ENCODE measurements at places on chromosomes 4 and X. TPM values are rescaled to one million over a fixed set of nuclear protein-coding genes. Genes with fewer than 3 reads are reported as not detected.

DNA sequence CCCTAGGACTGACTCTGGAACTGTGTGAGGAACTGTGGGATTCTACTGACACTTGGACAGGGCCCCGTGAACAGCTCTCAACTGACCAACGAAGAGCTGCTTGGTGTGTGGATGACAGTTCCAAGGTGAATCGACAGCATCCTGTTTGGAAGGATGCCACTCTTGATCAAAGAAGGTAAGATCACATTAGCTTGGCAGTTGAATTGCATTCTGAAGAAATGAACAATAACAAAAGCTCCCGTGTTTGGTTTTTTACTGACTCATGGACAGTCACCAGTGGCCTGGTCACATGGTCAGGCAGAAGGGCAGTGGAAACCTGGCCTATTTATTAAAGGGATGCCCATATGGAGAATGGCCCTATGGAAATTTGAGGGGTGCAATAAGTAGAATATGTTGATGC lies 33.1 kb upstream of the GPR34 start:
- no peak for DNase-seq

- DNase-seq, result no peak
Observed at GRCh38 chrX:128805236-128805635, 718.1 kb downstream of the SMARCA1 start.

The BMP3 gene
- not detected for total RNA-seq

DNA sequence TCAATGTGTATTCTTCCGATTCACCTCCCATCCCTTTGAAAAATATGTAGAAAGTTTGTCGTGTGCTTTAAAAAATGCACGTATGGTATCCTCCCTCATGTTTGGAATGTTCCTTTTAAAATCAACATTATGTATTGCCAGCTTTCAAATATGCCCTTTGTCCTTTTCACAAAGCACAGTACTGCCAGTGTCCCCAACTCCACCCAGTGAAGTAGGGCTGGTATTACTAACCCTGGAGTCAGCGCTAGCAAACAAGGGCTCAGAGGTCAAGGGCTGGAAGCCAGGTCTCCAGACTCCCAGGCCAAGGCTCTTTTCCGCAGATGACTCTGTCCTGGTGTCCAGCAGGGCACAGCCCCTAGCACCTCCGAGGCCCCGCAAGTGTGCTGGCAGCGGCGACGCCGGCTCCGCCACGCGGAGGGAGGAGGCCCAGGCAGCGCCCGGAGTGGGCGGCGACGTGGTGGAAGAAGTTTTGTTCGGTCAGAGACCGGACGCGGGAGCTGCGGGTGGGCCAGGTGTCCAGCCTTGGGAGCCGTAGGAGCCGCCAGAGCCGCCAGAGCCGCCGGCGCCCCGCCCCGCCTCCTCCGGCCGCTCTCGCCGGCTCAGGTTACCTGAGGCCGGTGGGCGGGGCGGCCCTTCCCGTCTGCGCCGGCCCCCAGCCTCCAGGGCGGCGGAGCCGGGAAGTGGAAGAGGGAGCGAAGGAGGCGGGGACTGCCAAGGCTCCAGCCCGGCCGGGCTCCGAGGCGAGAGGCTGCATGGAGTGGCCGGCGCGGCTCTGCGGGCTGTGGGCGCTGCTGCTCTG lies at the start of gene IL13RA1:
Gene IL13RA1 (plus strand): TSS at position 720 of the 799 bp plus-strand sequence. CDS start 33 bp downstream, at position 753.
- DNase-seq, result no peak

DNA sequence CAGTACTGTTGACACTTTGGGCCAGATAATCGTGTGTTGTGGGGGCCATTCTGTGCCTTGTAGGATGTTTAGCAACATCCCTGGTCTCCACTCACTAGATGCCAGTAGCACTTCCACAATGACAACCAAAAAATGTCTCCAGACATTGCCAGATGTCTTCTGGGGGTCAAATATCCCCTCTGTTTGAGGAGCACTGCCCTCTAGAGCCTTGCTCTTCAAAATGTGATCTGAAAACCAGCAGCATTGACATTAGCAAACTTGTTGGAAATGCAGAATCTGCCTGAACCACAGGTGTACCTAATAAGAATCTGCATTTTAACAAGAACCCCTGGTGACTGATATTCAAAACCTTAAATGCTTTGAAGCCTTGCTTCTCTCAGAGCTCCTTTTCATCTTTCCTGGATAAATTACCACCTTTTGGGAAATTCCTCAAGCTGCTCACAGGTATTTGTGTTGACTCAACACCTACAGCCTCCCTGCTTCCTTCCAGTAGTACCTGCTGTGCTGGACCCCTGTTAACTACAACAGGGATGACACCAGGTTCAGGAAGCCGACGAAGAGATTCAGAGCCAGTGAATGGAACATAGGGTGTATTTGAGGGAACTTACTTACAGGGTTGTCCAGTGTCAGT lies 459.0 kb upstream of the NR3C2 start:
- DNase-seq, result no peak

Measured in activated T-cell treated with anti-CD3 and anti-CD28 coated beads, Interleukin-2, amount 50 U/mL, for 4 hours (primary cell).